ENCODE measurements at places on chromosomes 2 and 18. TPM values are rescaled to one million over a fixed set of nuclear protein-coding genes. Genes with fewer than 3 reads are reported as not detected.
A peak's percentile ranks its signal among the peaks of the same experiment; 100 is the strongest.

GRCh38 chr2:238139196-238140039, 950 bp downstream of the KLHL30 start:
- no peak overlapping the region for H3K4me3 ChIP-seq
- H3K27me3 ChIP-seq = no peaks in the 10 kb centered on the region
- DNase-seq = peak; percentile 32
- no peak overlapping the region for H3K27ac ChIP-seq
- H3K36me3 ChIP-seq = no peaks in the 10 kb centered on the region

KCNF1 gene
- total RNA-seq = not detected

GRCh38 chr18:10168477-10168876, 254.7 kb downstream of the VAPA start:
- H3K27ac ChIP-seq = no peak overlapping the region
- H3K4me1 ChIP-seq = no peaks in the 10 kb centered on the region
- no peaks in the 10 kb centered on the region for H3K36me3 ChIP-seq

DNA sequence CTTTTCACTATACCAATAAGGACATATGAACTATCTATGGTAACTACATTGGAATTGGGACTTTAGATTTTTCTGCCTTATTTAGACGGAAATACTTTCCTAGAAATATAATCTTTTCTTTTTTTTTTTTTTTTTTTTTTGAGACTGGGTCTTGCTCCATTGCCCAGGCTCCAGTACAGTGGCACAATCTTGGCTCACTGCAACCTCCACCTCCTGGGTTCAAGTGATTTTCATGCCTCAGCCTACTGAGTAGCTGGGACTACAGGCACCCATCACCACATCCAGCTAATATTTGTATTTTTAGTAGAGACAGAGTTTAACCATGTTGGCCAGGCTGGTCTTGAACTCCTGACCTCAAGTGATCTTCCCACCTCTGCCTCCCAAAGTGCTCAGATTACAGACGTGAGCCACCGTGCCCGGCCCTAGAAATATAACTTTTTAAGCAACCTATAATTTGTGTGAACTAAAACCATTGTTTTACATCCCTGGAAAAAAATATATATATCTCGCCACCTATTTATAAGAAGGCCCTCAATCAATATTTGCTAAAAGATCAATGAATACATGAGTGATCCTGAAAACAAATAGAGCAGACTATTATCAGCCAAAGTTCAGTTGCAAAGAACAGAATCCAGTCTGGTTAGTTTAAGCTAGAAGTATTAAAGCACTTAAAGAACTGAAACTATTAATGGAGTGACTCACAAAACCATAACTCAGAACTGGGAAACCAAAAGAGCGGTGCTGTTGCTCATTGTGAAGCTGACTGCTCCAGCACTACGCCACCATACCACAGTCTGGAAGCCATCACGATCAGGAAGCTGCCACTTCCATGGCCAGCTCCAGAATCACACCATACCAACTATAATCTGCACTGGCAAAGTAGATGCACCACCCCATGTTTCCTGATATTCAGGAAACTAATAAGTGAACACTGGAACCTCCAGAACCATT, 8.4 kb upstream of the HNRNPLL start:
- no peak overlapping the region for H3K27ac ChIP-seq
- H3K4me3 ChIP-seq = no peak overlapping the region
- DNase-seq = no peak
- peaks cover 5% of the 10 kb centered on the region for H3K36me3 ChIP-seq

- H3K36me3 ChIP-seq = no peaks in the 10 kb centered on the region
Observed at GRCh38 chr2:60844105-60844504, 37.3 kb upstream of the REL start.

ONECUT2 gene
- not detected for total RNA-seq

STRADB gene
- 30.3 TPM for total RNA-seq

- DNase-seq = no peak
- no peaks in the 10 kb centered on the region for H3K36me3 ChIP-seq
- H3K4me3 ChIP-seq = no peak overlapping the region
- H3K27ac ChIP-seq = no peak overlapping the region
- H3K4me1 ChIP-seq = no peaks in the 10 kb centered on the region
Observed at GRCh38 chr18:55000529-55000928, 41.3 kb upstream of the CCDC68 start.

- no peak for DNase-seq
- no peak overlapping the region for H3K4me3 ChIP-seq
- no peak overlapping the region for H3K27ac ChIP-seq
Observed at GRCh38 chr18:54606835-54607212, 15.8 kb downstream of the DYNAP start.

DNA sequence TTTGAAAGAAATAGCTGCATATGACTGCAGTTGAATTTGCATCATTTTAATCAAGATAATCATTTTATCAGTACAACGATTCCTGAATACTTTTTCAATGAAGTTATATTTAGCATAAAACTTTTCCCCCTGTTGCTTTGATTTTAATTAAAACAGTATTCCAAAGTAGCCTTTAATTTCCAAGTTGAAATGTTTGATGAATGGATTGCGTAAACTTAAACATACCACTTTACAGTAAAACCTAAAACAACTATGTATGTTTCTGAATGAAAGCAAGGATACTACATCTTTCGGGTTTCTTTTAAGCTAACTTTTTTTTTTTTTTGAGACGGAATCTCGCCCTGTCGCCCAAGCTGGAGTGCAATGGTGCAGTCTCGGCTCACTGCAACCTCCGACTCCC, 1.4 kb downstream of the SPAST start:
- peak overlapping the region; percentile 90 for H3K27ac ChIP-seq
- peak overlapping the region; percentile 93 for H3K4me3 ChIP-seq
- peaks cover 5% of the 10 kb centered on the region for H3K36me3 ChIP-seq
- DNase-seq = no peak
- H3K4me1 ChIP-seq = peaks cover 23% of the 10 kb centered on the region

TANK gene
- total RNA-seq = 71.6 TPM

GRCh38 chr2:64881037-64881492, 108.1 kb upstream of the SLC1A4 start:
- no peak overlapping the region for H3K27ac ChIP-seq
- peaks cover 12% of the 10 kb centered on the region for H3K27me3 ChIP-seq
- H3K4me1 ChIP-seq = peaks cover 9% of the 10 kb centered on the region
- H3K36me3 ChIP-seq = no peaks in the 10 kb centered on the region
- DNase-seq = no peak

- no peak overlapping the region for H3K4me3 ChIP-seq
- no peak for DNase-seq
- H3K4me1 ChIP-seq = peaks cover 2% of the 10 kb centered on the region
- H3K27me3 ChIP-seq = peaks cover 66% of the 10 kb centered on the region
- no peak overlapping the region for H3K27ac ChIP-seq
Observed at GRCh38 chr18:59220164-59220783, 316 bp downstream of the GRP start.

- no peak overlapping the region for H3K27ac ChIP-seq
- H3K4me3 ChIP-seq = no peak overlapping the region
- no peaks in the 10 kb centered on the region for H3K27me3 ChIP-seq
Observed at GRCh38 chr18:50706199-50706598, 113.6 kb downstream of the MRO start.

DNA sequence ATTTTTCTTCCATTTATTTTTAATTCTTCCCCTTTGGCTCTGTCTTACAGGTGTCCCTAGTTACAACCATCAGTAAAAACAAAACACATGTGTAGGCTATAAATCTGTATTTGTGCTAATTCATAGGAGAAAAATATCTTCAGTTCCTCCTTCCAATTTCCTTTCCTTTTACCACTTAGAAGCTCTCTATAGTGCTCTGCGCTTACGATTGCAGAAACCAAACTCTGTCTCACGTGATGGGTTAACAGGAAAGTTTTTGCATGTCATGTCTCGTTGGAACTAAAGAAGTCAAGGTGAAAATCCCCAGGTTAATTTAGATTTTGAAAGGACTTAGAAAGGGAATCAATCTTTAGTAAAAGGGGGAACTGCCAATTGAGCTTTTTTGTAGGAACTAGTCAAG, 1390.5 kb upstream of the ZEB2 start:
- no peaks in the 10 kb centered on the region for H3K4me1 ChIP-seq
- H3K36me3 ChIP-seq = no peaks in the 10 kb centered on the region
- no peaks in the 10 kb centered on the region for H3K27me3 ChIP-seq
- no peak overlapping the region for H3K27ac ChIP-seq

DNA sequence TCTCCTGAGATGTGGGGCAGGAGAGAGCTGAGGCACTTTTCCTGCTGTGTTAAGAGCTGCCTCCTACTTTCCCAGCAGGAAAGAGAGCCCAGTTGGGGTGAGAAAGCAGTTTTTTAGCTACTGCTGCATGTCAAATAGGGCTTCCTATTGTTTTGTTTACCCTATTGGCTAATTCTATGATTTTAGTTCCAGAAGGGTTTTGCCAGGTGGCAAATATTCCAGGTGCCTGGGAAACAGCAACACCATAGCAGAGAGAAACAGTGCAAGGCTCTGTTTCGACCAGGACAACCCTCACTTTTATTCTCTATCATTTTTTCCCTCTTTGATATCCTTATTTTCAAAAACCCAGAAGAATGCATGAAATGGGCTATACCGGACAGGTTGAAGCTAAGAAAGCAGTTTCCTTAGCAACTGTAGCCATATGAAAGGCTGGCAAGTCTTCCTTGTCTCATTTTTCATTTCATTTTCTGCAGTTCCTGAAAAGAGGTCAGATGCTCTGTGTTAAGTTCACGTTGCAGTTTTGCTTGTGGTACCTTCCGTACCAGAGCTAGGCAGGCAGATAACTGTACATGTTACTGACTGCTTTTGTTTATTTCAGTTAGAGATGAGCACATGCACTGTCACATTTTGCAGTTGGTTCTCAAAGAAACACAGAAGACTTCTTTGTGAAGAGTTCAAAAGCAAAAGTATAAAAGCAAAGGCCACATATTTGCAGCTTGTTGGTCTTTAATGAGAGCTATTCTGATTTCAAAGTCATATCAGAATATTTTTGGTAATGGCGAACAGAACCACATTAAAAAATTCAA, 84.8 kb downstream of the AQP4 start:
- no peak overlapping the region for H3K4me3 ChIP-seq
- H3K27me3 ChIP-seq = no peaks in the 10 kb centered on the region
- no peak for DNase-seq
- no peak overlapping the region for H3K27ac ChIP-seq
- no peaks in the 10 kb centered on the region for H3K4me1 ChIP-seq

DNA sequence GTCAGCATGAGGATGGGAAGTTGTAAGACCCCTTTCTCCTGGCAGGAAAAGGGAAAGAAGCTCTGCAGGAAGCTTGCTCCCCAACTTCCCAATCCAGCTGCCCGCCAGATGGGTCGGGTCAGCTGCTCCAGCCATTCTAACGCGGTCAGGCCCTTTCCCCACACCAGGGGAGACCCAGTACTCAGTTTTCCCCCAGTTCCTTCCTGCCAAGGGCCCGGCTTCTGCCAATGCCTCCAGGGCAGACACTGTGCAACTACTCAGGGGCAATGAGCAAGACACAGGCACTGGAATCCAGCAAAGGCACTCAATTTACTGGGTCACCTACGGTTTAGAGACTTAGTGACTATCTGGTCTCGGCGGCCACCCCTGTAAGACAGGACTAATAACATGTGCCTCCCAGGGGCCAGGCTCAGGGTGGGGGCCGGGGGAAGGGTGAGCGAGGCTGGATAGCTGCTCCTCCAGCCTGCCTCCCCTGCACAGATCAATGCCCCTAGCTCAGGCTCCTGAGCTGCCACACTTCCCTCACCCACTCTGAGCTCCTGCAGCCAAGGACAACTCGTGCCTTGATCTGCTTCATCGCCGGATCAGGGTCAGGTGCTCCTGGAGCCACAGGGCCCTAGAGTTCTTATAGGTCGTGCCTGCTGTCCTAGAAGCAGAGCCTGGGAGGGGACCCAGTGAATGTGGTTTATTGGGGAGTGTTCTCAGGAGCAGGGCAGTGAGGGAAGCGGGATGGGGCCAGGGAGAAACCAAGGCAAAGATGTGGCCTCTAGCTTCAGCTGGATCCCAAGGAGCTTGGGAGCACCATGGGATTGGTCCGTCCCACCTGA, 171.1 kb downstream of the ZFP36L2 start:
- peaks cover 23% of the 10 kb centered on the region for H3K27me3 ChIP-seq
- DNase-seq = no peak
- peaks cover 42% of the 10 kb centered on the region for H3K4me1 ChIP-seq
- no peak overlapping the region for H3K4me3 ChIP-seq

DNA sequence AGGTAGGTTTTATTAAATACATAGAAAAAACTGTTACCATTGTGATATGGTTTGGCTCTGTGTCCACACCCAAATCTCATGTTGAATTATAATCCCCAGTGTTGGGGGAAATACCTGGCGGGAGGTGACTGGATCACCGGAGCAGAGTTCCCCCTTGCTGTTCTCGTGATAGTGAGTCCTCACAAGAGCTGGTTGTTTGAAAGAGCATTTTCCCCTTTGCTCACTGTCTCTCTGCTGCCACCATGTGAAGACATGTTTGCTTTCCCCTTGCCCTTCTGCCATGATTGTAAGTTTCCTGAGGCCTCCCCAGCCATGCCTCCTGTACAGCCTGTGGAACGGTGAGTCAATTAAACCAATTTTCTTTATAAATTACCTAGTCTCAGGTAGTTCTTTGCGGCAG, 352.7 kb upstream of the SLC39A10 start:
- no peak overlapping the region for H3K27ac ChIP-seq
- no peak overlapping the region for H3K4me3 ChIP-seq
- no peaks in the 10 kb centered on the region for H3K36me3 ChIP-seq
- H3K27me3 ChIP-seq = peaks cover 5% of the 10 kb centered on the region

DNA sequence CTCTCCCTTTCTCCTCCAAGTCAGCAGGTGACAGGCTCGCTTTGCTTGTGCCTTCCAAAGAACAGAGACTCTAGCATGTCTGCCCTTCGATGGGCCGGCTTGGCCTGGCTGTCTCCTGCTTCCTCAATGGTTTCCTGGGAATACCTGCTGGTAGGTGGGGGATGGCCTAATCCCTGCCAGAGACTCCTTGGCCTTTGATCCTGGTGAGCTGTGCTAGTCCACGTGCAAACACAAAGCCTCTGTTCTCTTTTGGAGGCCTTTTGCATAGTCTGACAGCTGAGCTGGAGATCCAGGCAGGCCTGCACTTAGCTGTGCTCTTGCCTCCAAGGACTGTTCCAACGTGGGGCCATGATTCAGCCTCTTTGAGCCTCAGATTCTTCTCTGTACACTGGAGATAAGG, 67.6 kb downstream of the ARL4C start:
- H3K36me3 ChIP-seq = peaks cover 11% of the 10 kb centered on the region
- peak overlapping the region; percentile 14 for H3K27ac ChIP-seq
- H3K4me3 ChIP-seq = no peak overlapping the region
- no peaks in the 10 kb centered on the region for H3K27me3 ChIP-seq
- H3K4me1 ChIP-seq = peaks cover 64% of the 10 kb centered on the region

DNA sequence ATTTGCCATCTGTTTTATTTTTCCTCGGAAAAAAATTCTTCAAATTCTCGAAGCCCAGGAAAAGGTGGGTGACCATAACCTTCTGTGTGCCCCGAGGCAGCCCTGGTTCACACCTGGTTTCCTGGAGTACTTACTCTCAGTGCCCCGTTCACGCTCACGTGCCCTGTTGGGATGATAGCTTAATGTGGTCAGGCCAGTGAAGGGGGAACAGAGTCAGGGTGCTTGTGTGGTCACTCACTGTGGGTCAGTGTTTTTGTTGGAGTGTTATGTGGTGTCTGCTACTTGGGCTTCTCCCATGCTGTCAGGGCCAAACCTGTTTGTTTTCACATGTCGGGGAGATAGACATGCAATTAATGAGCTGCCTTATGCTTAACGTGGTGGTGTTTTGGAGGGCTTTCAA, 78.1 kb downstream of the MAP4K4 start:
- no peak overlapping the region for H3K27ac ChIP-seq
- peaks cover 2% of the 10 kb centered on the region for H3K36me3 ChIP-seq
- peaks cover 56% of the 10 kb centered on the region for H3K4me1 ChIP-seq

Data from activated CD8-positive, alpha-beta T cell treated with anti-CD3 and anti-CD28 coated beads, Interleukin-2, amount 10 ng/mL, durations not matched to agents 7 days and 5 days (primary cell).